ENCODE measurements at places on chromosomes 1 and 21. TPM values are rescaled to one million over a fixed set of nuclear protein-coding genes. Genes with fewer than 3 reads are reported as not detected.

Gene TNFRSF14
- 238 TPM for polyA plus RNA-seq

GRCh38 chr1:50271968-50272578, 151.2 kb downstream of the DMRTA2 start:
- DNase-seq, result peak; percentile 26

DNA sequence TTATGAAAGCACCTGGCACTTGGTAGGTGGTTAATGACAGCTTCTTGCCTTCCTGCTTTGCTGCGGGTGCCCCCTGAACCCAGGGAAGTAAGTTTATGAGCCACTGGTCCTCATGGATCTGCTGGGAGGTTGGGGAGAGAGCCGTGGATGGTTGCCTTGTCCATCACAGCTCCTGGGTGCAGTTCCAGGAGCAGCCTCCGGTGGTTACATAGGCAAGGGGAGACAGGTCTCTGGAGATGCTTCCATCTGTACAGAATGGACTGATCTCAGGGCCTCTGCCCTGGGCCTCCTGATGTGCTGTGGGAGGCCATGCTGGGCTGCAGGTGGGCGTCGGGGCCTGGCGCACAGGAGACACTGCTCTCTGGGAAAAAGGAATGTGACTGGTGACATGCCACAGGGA, 31.6 kb upstream of the ARHGEF10L start:
- DNase-seq, result no peak

DNA sequence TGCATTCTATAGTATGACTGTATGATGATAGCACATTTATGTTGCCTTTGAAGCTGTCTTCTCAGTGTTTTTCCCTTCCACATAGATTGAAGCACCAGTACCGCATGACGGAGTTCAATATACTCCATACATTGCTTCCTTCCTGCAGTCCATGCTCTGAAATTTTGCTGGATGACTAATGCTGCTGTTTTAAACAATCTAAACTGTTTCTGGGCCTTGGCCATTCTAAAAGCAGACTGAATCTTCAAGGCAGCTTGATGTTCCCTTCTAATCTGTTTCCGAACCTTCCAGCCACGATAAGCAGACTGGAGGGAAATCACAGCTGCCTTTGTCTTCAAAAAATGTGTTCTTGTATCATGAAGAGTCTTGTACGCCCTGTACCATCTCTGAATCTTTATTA, 36.2 kb upstream of the F13B start:
- DNase-seq, result no peak

Gene PCP4L1
- not detected for polyA plus RNA-seq

- peak; percentile 22 for DNase-seq
Measured at GRCh38 chr1:28087614-28088167, 719 bp downstream of the EYA3 start.

All from adrenal gland (tissue), 19 donors.